ENCODE measurements at places on chromosomes 12 and 14. TPM values are rescaled to one million over a fixed set of nuclear protein-coding genes. Genes with fewer than 3 reads are reported as not detected.

GRCh38 chr14:52366796-52367315 lies 52.7 kb downstream of the PTGER2 start:
- H3K36me3 ChIP-seq: no peaks in the 10 kb centered on the region
- peaks cover 3% of the 10 kb centered on the region for H3K27me3 ChIP-seq
- H3K27ac ChIP-seq: no peak overlapping the region
- H3K4me1 ChIP-seq: peaks cover 15% of the 10 kb centered on the region

The TRIM9 gene
- total RNA-seq: 4.4 TPM

The CLEC4C gene
- total RNA-seq: not detected

DNA sequence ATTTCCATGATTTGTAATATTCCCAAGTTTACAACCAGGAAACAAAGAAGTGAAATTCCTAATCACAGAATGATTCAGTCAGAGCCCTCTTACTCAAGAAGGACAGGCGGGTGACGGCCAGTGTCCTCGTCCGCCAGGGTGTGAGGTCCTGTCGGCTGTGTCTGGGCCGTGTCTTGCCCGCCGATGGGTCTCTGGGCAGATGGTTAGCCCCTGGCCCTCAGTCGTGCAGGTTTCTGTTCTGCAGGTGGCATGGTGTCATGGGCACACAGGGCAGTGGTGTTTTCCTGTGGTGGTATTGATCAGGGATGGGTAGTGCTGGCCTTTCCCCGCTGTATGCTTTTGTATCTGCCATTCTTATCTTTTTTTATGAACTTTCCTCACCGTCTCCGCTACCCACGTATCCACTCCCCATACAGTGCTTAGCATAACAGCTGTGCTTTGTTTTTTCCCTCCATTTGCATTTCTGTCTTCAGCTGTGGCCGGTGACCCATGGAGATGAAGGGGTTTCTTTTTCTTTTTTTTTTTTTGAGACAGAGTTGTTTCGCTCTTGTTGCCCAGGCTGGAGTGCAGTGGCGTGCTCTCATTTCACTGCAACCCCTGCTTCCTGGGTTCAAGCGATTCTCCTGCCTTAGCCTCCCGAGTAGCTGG lies 100.7 kb downstream of the TSPAN9 start:
- no peak overlapping the region for H3K27ac ChIP-seq
- no peak for DNase-seq
- no peaks in the 10 kb centered on the region for H3K27me3 ChIP-seq
- no peak overlapping the region for H3K4me3 ChIP-seq
- H3K4me1 ChIP-seq: peaks cover 12% of the 10 kb centered on the region
- H3K36me3 ChIP-seq: peaks cover 10% of the 10 kb centered on the region

- H3K4me3 ChIP-seq: no peak overlapping the region
- H3K4me1 ChIP-seq: peaks cover 8% of the 10 kb centered on the region
- no peak for DNase-seq
- no peaks in the 10 kb centered on the region for H3K27me3 ChIP-seq
- H3K36me3 ChIP-seq: no peaks in the 10 kb centered on the region
Measured at GRCh38 chr12:113875691-113876090, 90.4 kb downstream of the RBM19 start.

DNA sequence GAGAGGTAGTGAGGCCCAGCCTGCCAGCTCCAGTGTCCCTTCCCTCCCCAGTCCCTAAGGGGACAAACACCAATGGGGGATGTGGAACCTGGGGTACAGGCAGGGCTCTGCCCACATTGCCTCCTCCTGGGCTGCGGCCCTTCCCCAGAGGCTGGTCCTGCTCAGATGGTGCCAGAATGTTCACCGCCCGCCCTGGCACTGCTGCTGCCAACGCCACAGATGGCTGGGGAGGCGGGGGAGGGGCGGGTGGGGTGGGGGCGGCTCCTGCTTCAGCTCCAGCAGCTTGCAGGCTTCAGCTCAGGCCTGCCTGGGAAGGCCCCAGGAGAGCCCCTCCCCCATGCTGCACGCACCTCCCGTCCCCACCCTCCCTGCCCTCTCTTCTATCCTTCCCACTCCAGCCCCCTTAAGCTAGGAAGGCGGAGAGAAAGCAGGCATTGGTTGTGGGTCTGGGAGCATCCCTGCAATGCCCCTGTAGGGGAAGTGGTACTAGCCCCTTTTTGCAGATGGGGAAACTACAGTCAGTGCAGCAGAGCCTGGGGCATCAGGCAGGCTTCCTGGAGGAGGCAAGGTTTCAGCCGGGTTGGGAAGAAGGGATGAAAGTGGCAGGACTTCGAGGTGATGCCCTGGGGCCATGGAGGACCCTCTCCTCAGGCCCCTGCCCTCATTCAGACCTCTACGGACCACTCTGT lies 2.0 kb upstream of the BEGAIN start:
- no peaks in the 10 kb centered on the region for H3K36me3 ChIP-seq
- H3K4me3 ChIP-seq: no peak overlapping the region
- no peak overlapping the region for H3K27ac ChIP-seq
- no peak for DNase-seq
- peaks cover 2% of the 10 kb centered on the region for H3K4me1 ChIP-seq

DNA sequence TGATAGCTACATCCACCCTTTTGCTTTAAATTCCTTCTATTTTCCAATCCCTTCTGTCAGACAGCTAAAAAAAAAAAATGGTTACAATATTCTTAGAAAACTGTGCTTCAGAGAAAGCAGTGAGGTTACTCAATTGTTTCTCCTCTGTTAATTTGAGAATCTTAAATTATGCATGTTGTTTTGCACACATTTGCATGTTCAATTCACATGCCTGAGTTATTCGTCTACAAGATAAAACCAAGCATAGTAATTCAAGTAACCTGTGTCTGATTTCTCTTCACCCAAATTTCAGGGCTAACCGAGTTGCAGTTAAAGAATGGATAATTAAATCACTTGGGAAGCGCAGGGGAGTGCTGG lies 81.0 kb upstream of the MED13L start:
- H3K36me3 ChIP-seq: no peaks in the 10 kb centered on the region
- no peak for DNase-seq
- peak overlapping the region; percentile 33 for H3K4me3 ChIP-seq
- H3K27me3 ChIP-seq: no peaks in the 10 kb centered on the region
- peak overlapping the region; percentile 98 for H3K27ac ChIP-seq

DNA sequence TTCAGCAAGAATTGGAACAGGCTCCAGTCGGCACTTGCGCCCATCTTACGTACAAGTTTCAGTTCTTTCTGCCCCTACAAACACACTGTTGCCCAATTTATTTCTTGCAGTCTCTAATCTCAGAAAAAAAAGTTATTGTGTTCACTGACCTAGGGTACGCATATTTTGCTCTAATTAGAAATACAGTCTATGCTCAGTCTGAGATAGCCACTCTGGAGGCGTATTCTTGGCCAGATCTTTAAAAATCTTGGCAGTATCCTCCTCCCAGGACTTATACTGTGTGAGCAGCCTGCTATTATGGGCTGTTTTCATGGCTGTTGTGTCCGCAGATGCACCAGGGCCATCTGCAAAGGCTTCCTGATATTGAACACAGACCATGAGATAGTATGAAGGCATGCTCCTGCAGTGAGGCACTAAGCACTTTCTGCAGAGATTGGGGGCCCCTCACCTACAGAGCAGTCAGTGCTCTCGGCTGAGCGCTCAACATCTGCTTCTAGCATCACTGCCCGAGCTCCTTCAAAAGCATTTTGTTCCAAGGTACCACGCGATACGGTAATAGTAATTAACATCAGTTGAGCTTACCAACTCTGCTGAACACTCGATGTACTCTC lies 57.9 kb downstream of the PPM1H start:
- H3K4me1 ChIP-seq: peaks cover 39% of the 10 kb centered on the region
- H3K4me3 ChIP-seq: no peak overlapping the region
- peaks cover 43% of the 10 kb centered on the region for H3K36me3 ChIP-seq
- no peaks in the 10 kb centered on the region for H3K27me3 ChIP-seq

The RASAL1 gene
- not detected for total RNA-seq

The DENND5B gene
- 17.8 TPM for total RNA-seq

GRCh38 chr12:2335513-2335912 lies 282.7 kb downstream of the CACNA1C start:
- no peak overlapping the region for H3K4me3 ChIP-seq
- H3K27ac ChIP-seq: peak overlapping the region; percentile 100
- no peak for DNase-seq
- peaks cover 85% of the 10 kb centered on the region for H3K4me1 ChIP-seq

DNA sequence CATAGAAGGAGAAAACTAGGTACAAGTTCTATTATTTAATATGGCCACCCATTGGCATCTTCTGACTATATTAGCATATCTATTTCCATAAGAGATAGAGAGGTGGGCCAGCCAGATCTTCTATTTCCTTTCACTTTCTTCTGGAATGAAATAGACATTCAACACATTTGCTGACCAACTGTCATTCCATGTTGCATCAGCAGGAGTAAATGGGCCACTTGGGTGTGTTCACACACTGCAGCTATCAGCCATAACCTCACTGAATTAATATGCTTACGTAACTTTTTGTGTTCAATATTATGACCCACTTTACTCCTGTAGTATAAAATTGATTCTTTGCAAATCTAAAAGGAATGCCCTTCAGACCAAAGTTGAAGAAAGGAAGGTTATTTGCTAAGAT lies 106.2 kb upstream of the LGR5 start:
- peaks cover 7% of the 10 kb centered on the region for H3K4me1 ChIP-seq
- peaks cover 22% of the 10 kb centered on the region for H3K27me3 ChIP-seq
- no peak for DNase-seq
- H3K4me3 ChIP-seq: no peak overlapping the region
- H3K27ac ChIP-seq: no peak overlapping the region
- H3K36me3 ChIP-seq: peaks cover 2% of the 10 kb centered on the region

- no peak overlapping the region for H3K4me3 ChIP-seq
- no peaks in the 10 kb centered on the region for H3K36me3 ChIP-seq
- peaks cover 27% of the 10 kb centered on the region for H3K4me1 ChIP-seq
- no peak for DNase-seq
- peak overlapping the region; percentile 29 for H3K27ac ChIP-seq
Measured at GRCh38 chr12:78209846-78210505, 379.3 kb downstream of the NAV3 start.

- no peak overlapping the region for H3K4me3 ChIP-seq
- no peaks in the 10 kb centered on the region for H3K27me3 ChIP-seq
- no peak for DNase-seq
- H3K36me3 ChIP-seq: no peaks in the 10 kb centered on the region
Measured at GRCh38 chr14:68380329-68380741, 412.5 kb downstream of the ZFP36L1 start.

The PLEKHG7 gene
- not detected for total RNA-seq

The CFAP54 gene
- total RNA-seq: 0.24 TPM

DNA sequence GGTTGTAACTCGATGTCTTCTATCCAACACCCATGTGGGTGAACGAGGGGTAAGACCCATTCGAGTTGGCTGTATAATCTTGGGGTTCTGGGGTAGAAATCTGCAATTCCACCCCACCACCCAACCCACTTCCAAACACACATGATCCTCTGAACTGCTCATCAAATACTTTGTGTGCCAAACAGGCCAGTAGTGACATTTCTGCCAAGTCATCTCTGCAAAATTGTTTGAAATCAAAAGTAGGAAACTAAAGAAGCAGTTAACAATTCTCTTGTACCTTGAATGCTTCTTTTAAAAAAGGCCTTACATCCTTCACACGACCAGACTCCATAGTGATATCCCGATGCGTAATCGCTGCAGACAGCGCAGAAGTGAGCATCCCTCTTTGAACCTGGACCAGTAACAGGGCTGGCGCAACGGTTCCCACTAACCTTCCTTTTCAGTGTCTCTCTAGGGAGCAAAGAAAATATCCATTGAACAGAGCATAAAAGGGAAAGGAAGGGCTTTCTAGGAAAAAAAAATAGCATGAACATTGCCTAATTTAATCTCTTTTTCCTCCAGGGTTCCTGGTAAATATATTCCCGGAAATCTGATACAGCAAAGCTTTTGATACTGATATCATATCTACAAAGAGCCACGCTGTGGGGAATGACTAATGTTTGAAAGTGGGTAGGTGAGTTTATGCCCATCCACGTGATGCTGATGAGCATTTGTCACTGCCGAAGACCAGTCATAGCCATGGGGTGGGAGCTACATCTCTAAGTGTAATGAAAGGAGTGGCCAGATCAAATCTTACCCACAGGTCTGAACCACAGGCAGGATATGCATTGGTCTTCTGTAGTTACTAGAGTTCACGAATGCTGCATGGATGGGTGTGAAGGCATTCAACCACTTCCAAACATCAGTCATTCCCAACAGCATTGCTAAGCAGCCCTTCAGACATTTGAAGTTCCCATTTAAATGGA lies 14.2 kb downstream of the ESR2 start:
- DNase-seq: peak; percentile 40
- peaks cover 12% of the 10 kb centered on the region for H3K27me3 ChIP-seq
- no peaks in the 10 kb centered on the region for H3K36me3 ChIP-seq
- no peak overlapping the region for H3K27ac ChIP-seq

The DPY19L2 gene
- 13.9 TPM for total RNA-seq

The SDR9C7 gene
- not detected for total RNA-seq
